NCI-H2029 treated with DMSO at 0.1 percent for 48 hours (cell line): ENCODE measurements at places on chromosomes 12 and 14.

DNA sequence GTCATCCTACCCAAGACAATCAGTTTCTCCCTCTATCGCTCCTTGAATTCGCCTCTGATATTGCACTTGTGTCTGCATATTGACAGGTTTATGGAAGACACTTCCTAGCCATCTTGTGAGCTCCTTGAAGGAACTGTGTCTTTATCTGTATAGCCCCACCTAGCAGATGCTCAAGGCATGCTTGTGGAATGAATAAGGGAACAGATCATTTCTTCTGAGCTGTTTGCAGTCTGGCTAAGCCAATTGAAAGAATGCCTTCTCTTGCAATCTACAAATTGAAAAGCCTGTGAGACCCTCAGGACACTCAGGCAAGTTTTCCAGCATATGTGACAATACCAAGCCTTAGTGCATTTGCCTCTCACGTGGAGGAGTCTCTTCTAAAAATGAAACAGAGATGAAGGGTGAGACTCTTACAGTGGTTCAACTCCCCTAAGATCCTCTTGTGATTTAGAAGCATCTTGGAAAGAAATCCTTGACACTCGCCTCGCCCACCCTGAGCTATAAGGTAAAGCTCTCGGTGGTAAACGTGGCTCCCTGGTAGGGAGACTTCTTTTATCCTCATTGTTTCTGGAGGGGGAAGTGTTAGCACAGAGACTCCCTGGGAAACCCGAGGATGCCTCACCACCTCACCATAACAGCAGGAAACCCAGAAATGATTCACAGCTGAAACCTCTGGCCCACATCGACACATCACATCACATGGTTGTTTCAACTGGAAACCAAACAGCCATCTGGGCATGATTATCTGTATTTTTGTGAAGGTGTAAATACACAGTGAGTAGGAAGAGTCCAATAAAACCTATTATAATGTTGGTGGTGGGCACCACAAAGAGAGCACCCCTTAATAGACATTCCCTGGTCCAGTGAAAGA lies 112.3 kb upstream of the BCL2L14 start:
- DNase-seq: no peak

- no peak for DNase-seq
Measured at GRCh38 chr12:116639765-116640164, 80.6 kb downstream of the MAP1LC3B2 start.

- no peak for DNase-seq
Measured at GRCh38 chr12:4769073-4769472, 48.9 kb downstream of the GALNT8 start.

DNA sequence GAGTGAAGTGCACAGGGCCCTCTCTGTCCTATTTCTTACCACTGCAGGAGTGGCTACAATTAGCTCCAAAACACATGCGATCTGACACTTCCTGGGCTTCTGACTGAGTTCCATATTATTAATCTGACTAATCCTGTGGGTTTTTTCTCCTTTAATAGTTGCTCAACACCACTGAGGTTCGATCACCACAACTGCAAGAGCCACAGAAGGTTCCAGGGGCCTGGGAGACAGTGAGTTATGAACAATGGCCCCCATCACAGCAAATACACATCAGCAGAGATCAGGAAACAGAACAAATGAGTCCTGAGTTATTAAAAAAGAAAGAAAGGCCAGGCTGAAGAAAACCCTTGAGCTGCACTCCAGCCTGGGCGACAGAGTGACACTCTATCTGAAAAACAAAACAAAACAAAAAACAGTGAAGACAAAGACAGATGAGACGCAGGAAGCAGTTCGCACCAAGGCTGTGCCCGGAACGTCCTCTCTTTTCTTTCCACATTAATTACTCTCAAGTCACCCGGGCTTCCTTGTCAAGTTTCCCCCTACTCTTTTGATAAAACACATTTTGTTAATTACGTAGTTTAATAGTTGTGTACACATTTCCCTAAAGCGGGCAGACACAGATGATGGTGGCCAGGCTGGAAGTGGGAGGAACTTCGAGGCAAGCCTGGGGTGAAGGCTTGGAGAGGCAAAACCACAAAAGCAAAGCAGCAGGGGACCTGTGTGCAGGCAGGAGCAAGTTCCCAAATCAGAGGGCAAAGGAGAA lies 42.7 kb downstream of the CDC42BPB start:
- no peak for DNase-seq

GRCh38 chr14:68658943-68659931 lies 133.6 kb downstream of the ZFP36L1 start:
- no peak for DNase-seq
